ENCODE measurements at places on chromosomes 6 and 20.

- no peak for DNase-seq
Measured at GRCh38 chr20:14897608-14898007, 560.2 kb upstream of the FLRT3 start.

DNA sequence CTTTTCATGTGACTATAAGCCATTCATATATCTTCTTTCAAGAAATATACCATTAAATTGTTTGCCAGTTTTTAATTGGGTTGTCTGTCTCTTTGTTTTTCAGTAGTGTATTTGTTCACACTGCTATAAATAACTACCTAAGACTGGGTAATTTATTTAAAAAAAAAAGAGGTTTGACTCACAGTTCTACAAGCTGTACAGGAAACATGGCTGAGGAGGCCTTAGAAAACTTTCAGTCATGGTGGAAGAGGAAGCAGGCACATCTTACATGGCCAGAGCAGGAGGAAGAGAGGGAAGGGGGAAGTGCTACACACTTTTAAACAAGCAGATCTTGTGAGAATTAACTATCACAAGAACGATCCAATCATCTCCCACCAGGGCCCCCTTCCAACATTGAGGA, 255.3 kb downstream of the EPM2A start:
- no peak for DNase-seq

DNA sequence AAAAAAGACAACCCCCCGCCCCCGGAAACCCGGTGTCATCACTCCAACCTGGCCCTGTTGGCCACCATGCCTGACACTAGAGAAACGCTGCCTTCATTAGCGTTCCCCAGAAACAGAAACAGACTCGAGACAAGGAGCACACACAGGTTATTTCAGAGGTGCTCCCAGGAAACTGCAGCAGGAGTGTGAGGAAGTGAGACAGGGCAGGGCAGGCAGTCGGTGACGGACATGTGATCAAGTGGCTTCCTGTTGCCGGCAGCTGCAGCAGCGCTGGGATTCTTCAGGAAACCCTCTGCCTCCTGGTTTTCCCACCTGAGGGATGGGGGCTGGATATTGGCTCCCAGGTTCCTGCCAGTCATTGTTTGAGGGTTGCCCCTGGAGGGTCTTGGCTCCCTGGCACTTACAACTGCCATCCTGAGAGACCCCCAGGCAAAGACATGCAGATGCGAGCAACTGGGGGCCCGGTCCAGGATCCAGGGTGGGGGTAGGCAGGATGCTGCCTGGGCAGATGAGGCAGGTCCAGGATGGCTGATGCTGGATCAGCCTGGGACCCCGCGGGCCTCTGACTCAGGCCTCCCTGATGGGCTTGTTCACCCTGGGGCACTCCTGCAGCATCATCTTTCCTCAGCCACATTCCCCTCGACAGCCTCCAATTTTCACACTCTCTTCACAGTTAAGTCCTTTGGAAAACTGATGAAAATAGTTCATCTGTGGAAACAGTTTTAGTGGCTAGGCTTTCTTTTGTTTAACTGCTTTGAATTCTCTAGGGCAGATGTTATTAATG, 150.7 kb upstream of the SYNDIG1 start:
- no peak for DNase-seq

- DNase-seq, result no peak
Measured at GRCh38 chr20:38216201-38216600, 44.3 kb downstream of the KIAA1755 start.

DNA sequence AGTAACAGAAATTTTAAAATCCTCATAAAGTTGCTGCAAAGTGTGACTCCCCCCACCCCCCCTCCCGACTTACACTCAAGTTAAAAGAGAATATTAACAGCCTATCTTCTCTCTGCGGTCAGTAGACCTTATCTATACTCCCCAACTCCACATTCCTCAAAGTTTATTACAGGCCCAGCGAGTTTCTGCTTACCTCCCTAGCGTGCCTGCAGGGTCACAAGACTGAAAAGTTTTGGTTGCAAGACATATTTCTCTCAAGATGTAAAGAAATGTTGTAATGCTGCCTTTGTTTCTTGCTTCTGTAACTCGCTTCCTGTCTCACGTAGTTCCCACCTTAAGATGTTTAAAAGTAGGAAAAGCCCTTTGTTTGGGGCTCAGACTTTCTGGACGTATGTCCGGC, 699.6 kb downstream of the PHF3 start:
- DNase-seq, result no peak

DNA sequence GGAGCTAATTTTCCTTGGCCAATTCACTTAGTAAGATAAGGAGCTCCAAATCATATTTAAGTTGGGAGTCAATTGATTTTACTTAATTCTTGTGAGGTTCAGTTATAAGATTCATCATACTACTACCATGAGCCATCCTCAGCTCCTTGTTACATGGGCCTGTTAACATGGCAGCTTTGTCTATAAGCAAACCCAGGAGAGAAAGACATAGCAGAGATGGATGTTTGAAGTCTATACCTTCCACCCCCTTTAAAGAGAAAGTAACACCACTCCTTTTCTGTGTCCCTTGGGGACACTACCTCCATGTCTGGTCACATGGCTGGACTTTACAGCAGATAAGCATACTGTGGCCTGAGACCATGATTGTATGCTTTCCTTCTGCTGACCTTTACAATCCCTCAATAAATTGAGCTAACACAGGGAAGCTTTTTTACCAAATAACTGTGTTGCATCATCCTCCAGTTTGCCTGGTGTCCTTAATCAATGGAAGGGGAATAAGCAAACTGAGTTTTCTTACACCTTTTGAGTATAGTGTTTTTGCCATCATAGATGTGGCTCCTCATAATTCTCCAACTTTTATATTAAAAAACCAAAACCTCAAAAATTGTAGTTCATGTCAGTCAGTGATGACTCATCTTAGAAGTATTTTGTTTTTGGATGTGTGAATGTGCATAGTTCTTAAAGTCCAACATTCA, 9.8 kb upstream of the ZNFX1 start:
- DNase-seq, result no peak

- no peak for DNase-seq
Measured at GRCh38 chr6:145789443-145789842, 25.2 kb downstream of the FBXO30 start.

- peak; percentile 81 for DNase-seq
Measured at GRCh38 chr6:15444881-15445280, 199.0 kb downstream of the JARID2 start.

- no peak for DNase-seq
Measured at GRCh38 chr20:38430679-38431325, 4.3 kb downstream of the SNHG17 start.

DNA sequence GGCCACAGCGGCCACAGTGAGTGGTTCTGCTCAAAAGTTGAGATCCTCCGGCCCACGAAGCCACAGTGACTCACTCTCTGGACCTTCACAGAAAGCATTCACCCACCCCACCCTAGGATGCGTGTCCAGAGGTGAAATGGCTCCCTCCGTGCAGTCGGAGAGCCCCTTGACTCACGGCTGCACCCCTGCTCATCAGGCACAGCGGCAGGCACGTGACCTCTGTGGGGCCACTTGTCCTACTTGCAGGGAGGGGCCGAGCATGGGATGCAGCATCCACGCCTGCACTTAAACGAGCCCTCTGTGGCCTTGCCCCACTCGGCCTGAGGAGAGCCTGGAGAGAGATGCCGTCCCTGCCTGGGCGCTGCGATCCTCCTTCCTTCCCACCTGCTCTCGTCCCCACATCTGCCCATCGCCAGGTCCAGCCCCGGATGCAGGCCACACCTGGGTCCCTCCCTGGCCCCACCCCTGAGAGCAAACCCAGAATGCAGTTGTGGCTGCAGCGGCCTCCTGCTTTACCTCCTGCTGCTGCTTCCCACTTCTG, 28.7 kb downstream of the NTSR1 start:
- DNase-seq, result no peak

- DNase-seq, result no peak
Measured at GRCh38 chr6:130185658-130186057, 37.1 kb downstream of the SAMD3 start.

DNA sequence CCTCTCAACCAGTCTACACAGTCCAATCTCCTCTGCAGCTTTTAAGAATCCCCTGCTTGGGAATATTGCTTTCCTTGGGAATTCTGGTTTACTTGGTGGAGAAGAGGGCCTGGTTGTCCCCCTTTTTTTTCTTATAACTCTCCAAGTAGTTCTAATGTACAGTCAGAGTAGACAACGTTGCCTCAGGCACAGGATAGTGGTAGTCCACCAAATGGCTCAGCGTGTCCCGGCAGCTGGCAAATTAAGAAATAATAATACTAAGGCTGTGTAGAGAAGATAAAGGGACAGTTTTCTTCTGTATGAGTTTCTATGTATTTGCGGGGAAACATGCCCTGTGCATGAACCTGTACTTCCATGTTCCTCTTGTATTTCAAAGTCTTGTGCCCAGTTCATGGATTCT, 145.7 kb upstream of the RREB1 start:
- no peak for DNase-seq

GRCh38 chr6:75786152-75786551, 37.1 kb downstream of the MYO6 start:
- no peak for DNase-seq

DNA sequence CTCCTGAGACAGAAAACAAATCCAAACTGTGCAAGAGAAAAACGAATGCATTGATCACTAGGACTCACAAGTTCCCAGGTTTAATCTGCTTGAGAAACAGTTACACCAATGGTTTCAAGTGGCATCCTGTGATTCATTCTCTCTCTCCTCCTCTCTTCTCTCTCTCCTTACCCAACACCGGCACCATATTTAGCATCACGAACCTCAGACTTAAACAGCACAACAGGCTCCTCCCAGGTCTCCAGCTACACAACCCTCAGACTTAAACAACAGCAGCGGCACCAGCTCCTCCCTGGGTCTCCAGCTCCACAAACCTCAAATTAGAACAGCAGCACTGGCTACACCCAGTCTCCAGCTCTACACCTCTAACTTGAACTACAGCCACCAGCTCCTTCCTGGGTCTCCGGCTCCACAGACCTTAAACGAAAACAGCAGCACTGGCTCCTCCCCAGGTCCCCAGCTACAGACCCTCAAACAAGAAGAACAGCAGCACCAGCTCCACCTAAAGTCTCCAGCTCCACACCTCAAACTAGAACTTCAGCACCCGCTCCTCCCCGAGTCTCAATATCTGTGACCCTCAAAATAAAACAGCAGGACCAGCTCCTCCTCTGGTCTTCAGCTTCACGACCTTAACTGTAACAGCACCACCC, 355.9 kb downstream of the PREX1 start:
- DNase-seq, result no peak

- DNase-seq, result no peak
Measured at GRCh38 chr6:14750059-14750661, 495.7 kb upstream of the JARID2 start.

All from A673 (cell line).